ENCODE measurements at places on chromosomes 11 and 22.

GRCh38 chr11:64038500-64038899 lies 2.8 kb downstream of the FLRT1 start:
- DNase-seq, result no peak

DNA sequence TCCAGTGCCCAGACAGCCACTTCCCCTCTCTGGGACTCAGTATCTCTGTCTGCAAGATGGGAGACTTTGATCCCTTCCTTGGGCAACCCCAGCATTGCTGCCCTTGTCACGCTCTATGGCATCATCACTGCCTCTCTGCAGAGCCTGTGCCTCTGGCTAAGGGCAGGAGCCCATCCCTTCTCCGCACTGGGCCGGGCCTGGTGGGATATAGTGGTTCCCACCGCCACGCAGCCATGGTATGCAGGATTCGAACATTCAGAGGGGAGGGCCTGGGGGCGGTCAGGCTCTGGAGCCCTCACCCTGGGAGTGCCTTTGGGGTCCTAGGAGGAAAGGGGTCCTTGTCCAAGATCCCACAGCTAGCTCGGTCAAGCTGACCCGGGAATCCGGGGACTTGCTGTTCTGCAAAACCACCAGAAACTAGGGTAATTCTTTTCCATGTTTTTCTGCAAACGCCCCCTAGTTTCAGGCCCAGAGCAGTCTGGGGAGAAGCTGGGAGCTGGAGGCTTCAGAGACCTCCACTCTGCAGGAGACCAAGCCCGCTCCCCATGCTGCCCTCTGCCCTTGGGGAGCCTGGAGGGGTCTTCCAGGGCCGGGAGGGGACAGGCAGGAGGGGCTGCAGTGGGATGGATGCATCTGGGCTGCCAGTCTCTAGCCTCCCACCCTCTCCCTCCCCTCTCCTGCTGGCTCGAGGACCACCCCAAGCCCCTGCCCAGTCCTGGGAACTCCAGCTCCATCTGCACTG lies 24.4 kb upstream of the CBX7 start:
- no peak for DNase-seq

DNA sequence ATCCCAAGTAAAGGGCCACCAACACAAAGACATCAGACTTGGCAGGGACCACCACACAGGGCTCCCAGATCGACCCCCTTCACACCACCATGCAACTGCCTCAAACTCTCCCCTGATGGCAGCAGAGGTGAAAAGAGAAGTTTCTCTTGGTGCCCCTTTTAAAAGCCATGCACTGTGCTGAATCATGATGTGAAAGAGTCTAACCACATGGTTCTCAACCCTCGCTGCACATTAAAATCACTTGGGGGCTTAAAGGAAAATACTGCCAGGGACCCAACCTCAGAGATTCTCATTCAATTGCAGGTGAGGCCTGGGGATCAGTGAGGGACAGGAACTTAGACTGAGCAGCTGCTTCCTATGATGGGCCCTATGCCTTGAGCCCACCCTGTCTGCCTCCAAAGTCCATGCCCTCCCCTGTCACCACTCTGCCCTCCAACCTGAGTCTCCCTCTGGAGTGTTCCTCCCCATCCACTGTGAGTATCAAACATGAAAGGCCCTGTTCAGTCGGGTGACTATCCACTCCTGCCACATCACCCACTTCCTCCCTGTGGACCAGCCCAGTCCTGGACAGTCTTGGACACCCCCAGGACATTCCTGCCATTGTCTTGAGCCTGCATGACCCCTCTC lies 40.8 kb downstream of the PLEKHA7 start:
- DNase-seq, result no peak

DNA sequence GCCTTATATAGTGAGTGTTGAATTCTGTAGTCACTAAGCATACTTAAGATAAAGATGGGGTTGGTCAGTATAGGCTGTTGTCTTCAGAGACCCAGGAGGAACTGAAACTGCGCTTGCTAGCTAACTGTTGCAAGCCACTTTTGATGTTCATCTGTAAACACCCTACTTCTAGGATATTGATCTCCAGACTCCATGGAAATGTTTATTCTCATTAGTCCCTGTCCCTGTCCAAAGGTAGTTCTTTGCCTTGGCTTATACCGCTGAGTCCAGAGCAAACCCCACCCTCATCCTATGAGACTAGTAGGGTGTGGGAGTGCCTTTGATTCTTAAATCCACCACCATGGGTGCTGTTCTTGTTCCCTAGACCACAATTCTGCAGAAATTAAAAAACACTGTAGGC lies 36.4 kb downstream of the DEPDC5 start:
- no peak for DNase-seq

- peak; percentile 21 for DNase-seq
Observed at GRCh38 chr11:45652781-45653180, 12.6 kb downstream of the CHST1 start.

DNA sequence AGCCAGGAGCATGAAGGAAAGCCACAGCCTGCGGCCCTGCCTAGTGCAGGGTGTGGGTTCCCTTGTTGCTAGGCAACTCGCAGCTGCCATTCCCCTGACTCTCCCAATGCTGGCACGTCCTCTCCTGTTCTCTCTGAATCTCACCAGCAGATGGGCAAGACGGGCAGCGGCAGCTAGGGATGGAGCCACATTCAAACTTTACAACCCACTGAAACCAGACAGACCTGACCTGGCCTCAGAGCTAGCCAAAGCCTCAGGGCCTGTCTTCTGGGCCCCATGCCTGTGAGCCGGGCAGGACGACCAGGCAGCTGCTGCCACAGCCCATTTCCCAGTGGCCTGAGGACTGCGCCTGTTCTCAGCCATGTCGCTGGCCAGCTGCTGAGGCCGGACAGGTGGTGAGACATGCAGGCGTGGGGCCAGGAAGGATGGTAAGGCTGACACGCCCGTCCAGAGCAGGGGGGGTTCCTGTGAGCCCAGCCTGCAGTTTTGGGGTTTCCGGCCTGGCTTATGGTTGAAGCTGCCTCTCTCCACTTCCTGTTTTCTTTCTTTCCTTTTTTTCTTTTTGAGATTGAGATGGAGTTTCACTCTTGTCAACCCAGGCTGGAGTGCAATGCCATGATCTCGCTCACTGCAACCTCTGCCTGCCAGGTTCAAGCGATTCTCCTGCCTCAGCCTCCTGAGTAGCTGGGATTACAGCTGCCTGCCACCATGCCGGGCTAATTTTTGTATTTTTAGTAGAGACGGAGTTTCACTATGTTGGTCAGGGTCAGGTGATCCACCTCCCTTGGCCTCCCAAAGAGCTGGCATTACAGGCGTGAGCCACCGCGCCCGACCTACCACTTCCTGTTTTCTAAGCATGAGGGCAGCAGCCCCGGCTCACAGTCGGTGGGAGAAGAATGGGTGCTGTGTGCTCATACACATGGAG lies 4.1 kb downstream of the SUN2 start:
- DNase-seq, result no peak

- DNase-seq, result no peak
Observed at GRCh38 chr11:111761036-111761435, 5.2 kb downstream of the PPP2R1B start.

GRCh38 chr22:37472418-37473006 lies 13.7 kb downstream of the MFNG start:
- DNase-seq, result no peak

DNA sequence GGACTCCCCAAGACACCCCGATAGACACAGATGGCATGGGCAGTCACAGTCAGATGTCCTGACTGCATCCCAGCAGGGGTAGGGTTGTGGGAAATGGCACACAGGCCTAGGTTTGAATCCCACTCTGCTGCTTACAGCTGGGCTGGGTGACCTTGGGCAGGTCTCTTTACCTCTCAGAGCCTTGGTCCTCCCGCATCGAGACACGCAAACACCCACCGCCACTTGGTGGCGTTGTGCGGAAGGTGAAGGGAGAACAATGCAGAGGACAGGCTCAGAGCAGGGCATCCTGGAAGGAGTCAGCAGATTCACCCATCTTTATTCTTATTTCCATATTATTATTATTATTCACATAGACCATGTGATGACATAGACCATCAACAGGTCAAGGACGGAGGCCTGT lies 140.5 kb downstream of the MIAT start:
- no peak for DNase-seq

DNA sequence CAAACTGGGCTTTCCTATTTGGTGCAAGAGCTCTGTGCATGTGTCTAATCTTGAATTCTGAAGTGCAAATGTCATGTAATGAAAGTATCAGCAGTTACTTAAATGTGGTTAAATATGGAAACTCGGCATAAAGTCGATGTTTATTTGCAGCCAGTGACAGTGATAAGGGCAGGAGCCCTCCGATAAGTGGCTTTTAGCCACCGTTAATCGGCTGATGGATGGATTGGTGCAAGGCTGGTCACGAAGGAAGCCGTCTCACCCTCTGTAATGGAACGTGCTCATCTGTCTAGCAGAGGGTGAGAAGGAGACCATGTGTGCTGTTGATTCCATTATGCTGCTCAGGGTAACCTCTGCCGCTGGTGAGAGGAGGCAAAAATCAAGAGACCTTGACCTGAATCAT lies 121.8 kb upstream of the PAX6 start:
- DNase-seq, result no peak

- no peak for DNase-seq
Observed at GRCh38 chr22:47943729-47944700, 1181.6 kb downstream of the TBC1D22A start.

DNA sequence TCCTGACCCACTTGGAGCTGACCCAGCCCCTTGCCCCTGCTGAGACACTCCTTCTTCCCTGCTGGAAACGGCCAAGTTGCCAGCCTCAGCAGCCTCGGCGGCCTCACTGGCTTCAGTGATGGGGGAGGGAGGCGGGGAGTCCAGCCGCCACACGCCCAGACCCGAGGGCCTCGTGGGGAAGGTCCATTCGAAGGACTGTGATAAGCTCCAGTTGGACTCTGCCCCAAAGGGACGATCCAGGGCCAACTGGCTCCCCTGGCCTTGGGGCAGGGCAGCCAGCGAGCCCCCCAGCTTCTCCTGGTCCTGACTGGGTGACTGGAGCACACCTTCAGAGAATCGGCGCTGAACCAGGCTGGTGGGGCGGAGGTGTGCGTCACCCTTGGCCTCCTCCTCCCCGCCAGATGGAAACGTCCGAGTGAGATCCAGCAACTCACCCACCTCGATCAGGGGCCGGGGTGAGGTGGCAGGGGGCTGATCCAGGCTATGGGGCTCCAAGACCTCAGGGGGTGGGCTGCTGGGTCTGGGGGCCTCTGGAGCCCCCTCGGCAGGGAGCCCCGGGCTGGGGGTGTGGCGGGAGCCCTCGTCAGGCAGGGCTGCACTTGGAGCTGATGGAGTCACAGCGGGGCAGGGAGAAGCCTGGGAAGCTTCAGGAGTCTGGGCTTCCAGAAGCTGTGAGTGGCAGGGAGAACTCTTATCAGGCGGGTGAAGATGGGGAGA lies 11.5 kb downstream of the TNKS1BP1 start:
- DNase-seq, result no peak

DNA sequence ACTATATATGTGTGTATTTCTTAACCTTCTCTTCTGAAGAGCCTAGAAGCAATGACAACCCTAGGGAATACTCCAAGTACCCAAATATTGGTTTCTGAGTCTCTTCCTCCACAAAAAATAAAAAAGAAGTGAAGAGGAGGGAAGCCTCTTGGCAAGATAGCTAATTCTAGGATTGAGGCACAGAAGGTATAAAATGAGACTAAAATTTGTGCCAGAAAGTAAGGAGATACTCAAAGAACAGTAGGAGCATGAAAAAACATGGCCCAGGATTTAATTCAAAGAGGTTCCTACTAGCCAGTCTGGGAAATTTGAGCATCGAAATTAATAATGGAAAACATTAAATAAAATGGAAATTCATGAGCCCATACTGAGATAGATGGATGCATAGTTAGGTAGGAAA lies 112.1 kb downstream of the PAX6 start:
- DNase-seq, result no peak

DNA sequence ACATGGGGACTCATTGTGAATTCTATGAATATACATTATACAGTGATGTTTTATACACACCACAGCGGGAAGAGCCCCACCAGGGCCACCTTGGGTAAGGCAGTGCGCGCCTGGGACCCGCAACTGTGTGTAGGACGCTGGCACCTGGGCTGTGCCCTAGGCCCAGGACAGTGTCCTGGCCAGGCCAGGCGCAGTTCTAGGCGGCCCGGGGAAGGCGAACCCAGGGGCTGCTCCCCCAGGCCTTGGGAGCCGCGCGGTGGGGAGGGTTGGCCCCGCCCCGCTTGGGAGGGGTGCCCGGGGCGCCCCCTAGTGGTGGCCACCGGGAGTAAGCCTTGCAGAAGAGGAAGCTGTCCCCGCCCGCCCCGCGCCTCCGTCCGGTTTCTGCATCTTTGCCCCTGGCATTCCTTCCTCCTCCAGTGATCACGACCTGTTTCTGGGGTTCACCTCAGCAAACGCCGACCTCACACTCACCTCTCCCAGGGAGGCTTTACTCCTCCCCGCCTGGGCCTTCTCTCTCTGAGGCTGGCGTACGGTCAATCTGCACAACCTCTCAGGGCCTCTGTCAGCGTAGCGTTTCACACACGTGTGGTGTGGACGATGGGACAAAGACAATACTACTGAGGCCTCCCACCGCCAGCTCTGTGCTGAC lies 9.5 kb upstream of the EHD1 start:
- DNase-seq, result peak; percentile 25

- no peak for DNase-seq
Observed at GRCh38 chr11:120932305-120932915, 91.5 kb upstream of the TBCEL start.

GRCh38 chr11:26626346-26626745 lies 54.3 kb upstream of the MUC15 start:
- DNase-seq, result no peak

DNA sequence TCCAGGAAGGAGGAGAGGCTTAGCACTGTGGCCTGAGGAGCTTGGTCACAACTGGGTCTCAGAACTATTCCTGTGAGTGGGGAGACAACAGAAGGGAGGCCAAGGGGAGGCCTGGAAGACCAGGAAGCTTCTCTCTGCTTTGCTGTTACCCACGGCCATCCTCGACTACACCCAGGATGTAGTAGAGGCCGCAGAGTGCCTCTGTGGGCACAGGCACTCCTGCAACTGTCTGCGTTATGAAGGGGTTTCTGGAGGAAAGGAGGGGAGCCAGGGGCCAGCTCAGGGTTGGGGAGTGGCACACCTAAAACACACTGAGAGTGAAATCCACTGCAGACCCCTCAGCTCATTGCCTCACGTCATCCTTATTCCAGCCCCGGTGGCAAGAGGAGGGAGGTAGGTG lies 3.8 kb upstream of the MFRP start:
- no peak for DNase-seq

DNA sequence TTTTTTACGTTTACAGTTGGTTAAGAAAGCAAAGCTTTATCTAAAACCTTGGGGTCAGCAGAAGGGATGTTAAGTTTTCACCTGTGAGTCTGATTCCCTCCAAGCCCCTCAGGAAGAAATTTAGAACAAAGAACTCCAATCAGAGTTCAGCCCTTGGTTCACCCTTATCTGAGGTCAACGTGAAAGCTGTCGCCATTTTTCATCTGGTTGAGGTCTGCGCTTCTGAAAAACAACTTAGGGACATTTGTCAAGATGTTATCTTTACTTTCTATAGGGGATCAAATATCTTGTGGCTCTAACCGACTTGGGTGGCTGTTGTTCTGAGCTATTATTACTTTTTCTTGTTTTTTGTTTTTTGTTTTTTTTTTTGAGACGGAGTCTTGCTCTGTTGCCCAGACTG lies 30.0 kb downstream of the RGL4 start:
- no peak for DNase-seq

All from fibroblast of skin of left quadriceps (primary cell).